ENCODE measurements at places on chromosomes 12 and 14. TPM values are rescaled to one million over a fixed set of nuclear protein-coding genes. Genes with fewer than 3 reads are reported as not detected.

AMDHD1 gene
- total RNA-seq, result 0.67 TPM

BORCS5 gene
- 39.2 TPM for total RNA-seq

MYH6 gene
- not detected for total RNA-seq

INSM2 gene
- not detected for total RNA-seq

PMEL gene
- 0.69 TPM for total RNA-seq

ALDH1L2 gene
- total RNA-seq, result not detected

SLC22A17 gene
- total RNA-seq, result 3.2 TPM

TGM1 gene
- 4.0 TPM for total RNA-seq

LRFN5 gene
- total RNA-seq, result not detected

KRT85 gene
- not detected for total RNA-seq

FERMT2 gene
- 0.22 TPM for total RNA-seq

ITFG2 gene
- total RNA-seq, result 80.0 TPM

STON2 gene
- 4.4 TPM for total RNA-seq

PRKD1 gene
- total RNA-seq, result not detected

DEGS2 gene
- total RNA-seq, result not detected

MAPK1IP1L gene
- 193 TPM for total RNA-seq

TPPP2 gene
- not detected for total RNA-seq

ADGRD1 gene
- total RNA-seq, result not detected

PLEKHD1 gene
- total RNA-seq, result 0.25 TPM

TAS2R8 gene
- total RNA-seq, result not detected

REP15 gene
- not detected for total RNA-seq

CEBPE gene
- total RNA-seq, result not detected

OR11G2 gene
- total RNA-seq, result not detected

TBPL2 gene
- not detected for total RNA-seq
